ENCODE measurements at places on chromosomes 2 and 18. TPM values are rescaled to one million over a fixed set of nuclear protein-coding genes. Genes with fewer than 3 reads are reported as not detected.

STPG4 gene
- total RNA-seq: 0.25 TPM

TUBA4B gene
- not detected for total RNA-seq

LYPD6B gene
- total RNA-seq: 0.36 TPM

GRCh38 chr2:113926314-113926713 lies 36.4 kb downstream of the ACTR3 start:
- H3K27ac ChIP-seq: no peak overlapping the region
- H3K36me3 ChIP-seq: peaks cover 30% of the 10 kb centered on the region
- no peaks in the 10 kb centered on the region for H3K27me3 ChIP-seq
- DNase-seq: no peak
- H3K4me1 ChIP-seq: peaks cover 8% of the 10 kb centered on the region

DNA sequence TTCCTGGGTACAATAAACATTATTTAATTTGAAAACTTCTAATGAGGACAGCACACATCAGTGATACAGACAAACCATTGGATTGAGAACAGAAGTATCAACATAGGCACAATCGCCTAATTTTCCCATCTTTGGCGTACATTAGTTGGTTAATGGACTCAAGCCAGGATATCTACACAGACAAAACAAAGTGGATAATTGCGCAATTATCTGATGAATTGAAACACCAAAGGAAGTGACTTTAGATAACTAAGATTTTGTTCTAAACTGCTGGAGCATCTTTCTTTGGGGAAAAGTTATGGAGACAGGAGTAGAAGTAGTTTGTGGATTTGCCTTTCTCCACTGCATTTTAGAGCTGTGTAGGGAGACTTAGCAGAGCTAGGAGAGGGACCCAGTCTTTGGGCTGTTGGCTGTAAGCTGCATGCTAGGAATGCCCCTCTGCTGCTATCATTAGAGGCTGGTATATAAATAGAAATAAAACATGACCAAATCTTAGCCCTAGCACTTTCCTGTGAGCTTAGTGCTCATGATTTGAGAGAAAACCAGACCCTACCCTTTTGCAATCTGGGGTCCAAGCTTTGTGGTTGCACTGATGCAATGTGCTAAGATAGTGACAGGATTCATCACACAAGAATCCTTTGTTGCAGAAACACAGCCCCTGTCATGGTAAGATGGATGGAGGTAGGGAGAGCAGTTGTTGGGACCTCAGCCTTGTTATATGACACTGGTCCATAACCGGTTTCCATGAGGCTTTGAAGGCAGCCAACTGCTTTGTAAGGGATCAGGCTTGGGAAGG lies 264.5 kb upstream of the PIK3C3 start:
- H3K36me3 ChIP-seq: no peaks in the 10 kb centered on the region
- peaks cover 17% of the 10 kb centered on the region for H3K27me3 ChIP-seq
- H3K27ac ChIP-seq: no peak overlapping the region

DNA sequence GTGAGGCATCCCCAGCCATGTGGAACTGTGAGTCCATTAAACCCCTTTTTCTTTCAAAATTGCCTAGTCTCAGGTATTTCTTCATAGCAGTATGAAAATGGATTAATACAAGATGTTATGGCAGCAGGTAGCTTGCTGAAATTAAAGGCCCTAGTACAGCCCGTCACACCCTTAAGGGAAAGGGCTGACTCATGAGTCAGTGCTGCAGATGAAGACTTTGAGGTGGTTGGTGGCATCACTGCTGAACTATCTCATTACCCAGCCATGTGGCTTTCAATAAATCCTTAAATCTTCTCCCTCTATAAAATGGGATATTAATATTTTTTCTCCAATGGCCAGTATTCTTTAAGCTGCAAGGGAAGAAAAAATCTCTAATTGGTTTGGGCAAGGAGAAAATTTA lies 226.1 kb upstream of the CCDC68 start:
- H3K27ac ChIP-seq: no peak overlapping the region
- H3K36me3 ChIP-seq: no peaks in the 10 kb centered on the region
- H3K27me3 ChIP-seq: no peaks in the 10 kb centered on the region
- no peak for DNase-seq

- no peak for DNase-seq
- H3K27me3 ChIP-seq: peaks cover 20% of the 10 kb centered on the region
- H3K27ac ChIP-seq: no peak overlapping the region
These were observed 287.9 kb downstream of the ETAA1 start for GRCh38 chr2:67684991-67685390.

GRCh38 chr2:158091647-158092046 lies 10.0 kb upstream of the UPP2 start:
- H3K27ac ChIP-seq: no peak overlapping the region
- no peak for DNase-seq
- H3K4me3 ChIP-seq: no peak overlapping the region
- no peaks in the 10 kb centered on the region for H3K4me1 ChIP-seq
- H3K36me3 ChIP-seq: peaks cover 2% of the 10 kb centered on the region

DNA sequence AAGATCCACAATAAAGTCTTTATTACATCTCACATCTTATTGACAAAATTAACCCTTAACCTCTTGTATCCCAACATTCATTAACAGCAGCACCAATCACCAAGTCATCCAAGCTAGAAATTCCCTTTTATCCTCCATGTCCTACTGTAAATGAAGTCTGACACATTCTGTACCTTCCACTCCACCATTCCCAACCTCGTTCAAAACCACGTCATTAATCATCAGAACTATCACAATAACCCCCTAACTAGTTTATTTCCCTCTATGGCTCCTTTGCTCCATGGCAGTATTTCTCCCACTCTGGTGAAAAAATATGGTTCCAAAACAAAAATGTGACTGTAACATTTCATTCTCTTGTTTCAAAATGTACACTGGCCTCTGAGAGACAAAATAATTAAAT lies 1626.2 kb downstream of the LRP1B start:
- H3K27ac ChIP-seq: no peak overlapping the region
- H3K4me3 ChIP-seq: no peak overlapping the region
- H3K27me3 ChIP-seq: no peaks in the 10 kb centered on the region
- H3K36me3 ChIP-seq: no peaks in the 10 kb centered on the region
- DNase-seq: no peak
- H3K4me1 ChIP-seq: peaks cover 6% of the 10 kb centered on the region

GRCh38 chr2:18153741-18154140 lies 275.3 kb downstream of the KCNS3 start:
- H3K36me3 ChIP-seq: no peaks in the 10 kb centered on the region
- DNase-seq: no peak
- H3K4me1 ChIP-seq: no peaks in the 10 kb centered on the region

DNA sequence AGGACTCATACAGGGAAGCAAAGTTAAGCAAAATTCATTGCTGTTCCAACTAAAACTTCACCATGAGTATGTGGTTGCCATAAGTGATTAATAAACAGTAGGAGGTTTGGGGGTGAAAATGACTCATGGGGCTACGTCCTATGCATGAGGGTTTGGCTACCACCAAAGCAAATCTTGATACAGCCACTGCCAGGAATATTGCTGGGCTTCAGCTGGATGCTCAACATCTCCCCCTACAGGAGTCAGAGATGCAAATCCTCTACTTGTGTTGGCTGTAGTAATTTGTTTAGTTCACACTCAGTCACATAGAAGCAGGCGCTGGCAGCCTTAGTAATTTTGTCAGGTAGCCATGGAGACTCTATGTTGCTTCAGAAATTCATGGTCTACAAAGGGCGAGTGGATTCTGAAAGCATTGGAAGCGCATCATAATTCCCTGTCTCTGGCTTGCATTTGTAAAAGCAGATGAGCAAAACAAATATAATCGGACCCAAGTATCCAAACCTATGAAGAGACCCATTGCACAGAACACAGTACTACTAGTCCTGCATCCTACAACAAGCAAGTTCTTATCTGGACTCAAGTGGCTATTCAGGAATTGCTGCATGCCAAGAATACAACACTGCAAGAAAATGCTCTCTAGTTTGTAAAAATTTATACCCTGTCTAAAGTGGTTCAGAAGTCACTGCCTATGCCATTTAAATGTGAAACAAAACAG lies 76.0 kb downstream of the CD28 start:
- no peak for DNase-seq
- H3K4me1 ChIP-seq: peaks cover 48% of the 10 kb centered on the region
- peak overlapping the region; percentile 49 for H3K27ac ChIP-seq
- no peak overlapping the region for H3K4me3 ChIP-seq

GRCh38 chr2:219697811-219698747 lies 70.6 kb downstream of the SLC4A3 start:
- H3K27me3 ChIP-seq: peaks cover 10% of the 10 kb centered on the region
- H3K4me3 ChIP-seq: no peak overlapping the region
- DNase-seq: no peak
- no peaks in the 10 kb centered on the region for H3K36me3 ChIP-seq
- no peak overlapping the region for H3K27ac ChIP-seq

- no peak for DNase-seq
- H3K4me1 ChIP-seq: no peaks in the 10 kb centered on the region
- no peak overlapping the region for H3K27ac ChIP-seq
- no peak overlapping the region for H3K4me3 ChIP-seq
- no peaks in the 10 kb centered on the region for H3K27me3 ChIP-seq
These were observed 617.3 kb upstream of the ZEB2 start for GRCh38 chr2:145137211-145137610.

All from chondrocyte (in vitro differentiated cells).